ENCODE measurements at places on chromosomes 1 and 21.

DNA sequence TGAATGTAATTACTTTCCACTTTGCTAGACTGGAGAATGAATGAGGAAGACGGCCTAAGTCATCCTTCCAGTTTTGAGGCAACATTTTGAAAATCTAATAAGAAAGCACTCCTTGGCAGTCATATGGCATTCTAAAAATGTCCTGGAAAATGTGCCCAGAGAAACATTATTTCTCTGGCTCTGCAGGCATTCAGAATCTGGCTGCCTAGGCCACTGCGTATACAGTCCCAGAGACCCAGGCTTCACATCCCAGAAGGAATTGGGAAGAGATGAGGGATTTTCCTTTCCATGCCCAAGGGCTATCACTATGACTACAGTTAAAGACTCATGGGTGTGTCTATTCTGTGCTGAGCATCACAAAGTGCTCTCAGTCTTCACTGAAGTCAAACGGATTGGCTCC lies 92.9 kb downstream of the BEND5 start:
- no peak for DNase-seq

DNA sequence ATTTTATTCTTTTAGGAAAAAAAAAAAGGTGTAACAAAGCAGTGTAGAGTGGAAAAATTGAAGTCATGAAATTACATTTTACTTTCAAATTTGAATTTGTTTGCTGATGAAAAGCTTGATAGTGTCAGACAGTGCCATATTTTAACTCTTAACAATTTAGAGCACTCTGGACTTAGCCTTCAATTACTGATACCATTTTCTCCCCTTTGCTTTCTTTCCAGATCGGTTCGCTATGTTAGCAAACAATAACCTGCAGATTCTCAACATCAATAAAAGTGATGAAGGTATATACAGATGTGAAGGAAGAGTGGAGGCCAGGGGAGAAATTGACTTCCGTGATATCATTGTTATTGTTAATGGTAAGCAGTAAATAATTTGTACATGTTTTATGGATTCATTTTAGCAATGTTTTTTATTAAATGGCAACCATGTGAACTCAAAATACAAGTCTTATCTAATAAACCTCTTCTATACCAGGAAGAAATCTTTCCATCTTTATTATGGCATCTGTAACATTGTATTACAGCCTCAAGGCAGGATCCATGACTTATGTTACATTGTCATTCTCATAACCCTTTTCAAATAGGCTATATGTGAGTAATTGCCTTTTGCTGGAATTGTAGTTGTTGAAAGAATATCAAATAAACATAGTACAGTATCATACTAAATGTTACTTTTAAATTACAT lies 293.8 kb downstream of the NCAM2 start:
- DNase-seq: no peak

- DNase-seq: no peak
Measured at GRCh38 chr1:32659581-32659980, 8.6 kb downstream of the RBBP4 start.

GRCh38 chr1:54476530-54477109 lies 70.4 kb upstream of the SSBP3 start:
- no peak for DNase-seq

DNA sequence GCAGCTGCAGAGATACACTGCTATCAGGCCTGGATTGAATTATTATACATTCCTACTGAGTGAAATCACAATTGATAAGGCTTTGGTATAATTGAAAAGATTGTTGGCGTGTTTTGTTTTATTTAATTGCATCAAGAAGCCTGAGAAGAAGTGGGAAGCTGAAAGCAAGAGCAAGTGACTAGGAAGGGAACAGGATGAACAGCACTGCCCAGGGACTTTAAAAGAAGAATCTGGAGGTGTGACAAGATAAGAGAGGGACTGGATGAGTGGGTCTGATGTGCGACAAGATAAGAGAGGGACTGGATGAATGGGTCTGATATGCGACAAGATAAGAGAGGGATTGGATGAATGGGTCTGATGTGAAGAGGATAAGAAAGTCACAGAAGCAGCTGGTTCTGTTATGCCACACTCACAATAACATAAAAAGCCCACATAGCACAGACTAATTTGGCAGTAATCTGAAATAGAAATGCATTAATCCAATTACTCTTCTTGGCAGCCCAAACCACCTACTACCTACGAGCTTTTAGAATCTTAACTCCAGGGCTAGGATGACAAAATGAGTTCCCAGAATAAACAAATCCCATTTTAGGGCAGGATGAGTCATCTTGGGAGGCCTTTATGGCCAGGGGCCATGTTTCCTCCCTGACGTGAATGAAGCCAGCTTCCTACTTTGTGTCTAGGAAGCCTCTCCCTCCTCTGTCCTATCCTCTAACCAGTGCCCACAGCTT lies 129.7 kb downstream of the DUSP10 start:
- DNase-seq: no peak

DNA sequence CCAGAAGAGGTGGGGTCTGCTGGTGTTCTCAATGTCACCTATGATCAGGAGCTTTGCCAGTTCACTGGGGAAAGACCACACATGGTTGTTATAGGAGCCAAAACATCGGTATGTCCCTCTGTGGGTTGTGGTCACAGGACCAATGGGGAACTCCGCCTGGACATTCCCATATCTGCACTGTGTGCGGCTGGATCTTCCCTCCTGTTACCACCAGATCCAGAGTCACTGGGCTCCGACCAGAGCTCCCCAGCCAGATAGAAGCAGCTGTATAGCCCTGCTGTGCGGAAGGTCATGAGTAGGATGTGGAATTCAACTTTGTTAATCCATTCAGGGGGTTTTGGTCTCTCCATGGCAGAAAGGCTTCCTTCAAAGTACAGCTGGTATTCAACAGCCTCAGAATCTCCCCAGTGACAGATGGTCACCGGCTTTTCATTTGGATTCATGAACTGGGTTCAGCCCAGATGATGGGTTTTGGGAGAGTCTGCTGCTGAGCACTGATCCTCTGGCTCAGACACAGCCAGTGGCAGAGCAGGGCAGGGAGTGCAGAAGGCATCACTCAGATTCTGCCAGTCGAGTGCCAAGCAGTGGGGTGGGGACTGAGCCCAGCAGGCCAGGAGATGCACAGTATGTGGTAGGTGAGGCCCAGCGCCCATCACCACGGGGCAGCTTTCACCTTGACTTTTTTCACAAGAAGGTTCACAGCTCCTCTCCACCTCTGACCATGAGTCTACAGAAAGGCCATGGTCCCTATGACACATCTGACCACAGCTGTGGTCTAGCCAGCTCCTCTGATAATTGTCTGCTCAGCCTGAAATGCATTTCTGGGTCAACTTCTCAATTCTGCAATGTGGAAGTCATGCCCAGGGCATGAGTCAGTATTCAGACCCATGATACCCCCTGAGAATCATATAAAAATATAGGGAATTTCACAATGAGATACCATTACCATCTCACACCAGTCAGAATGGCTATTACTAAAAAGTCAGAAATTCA lies 2.9 kb upstream of the SHCBP1L start:
- no peak for DNase-seq

DNA sequence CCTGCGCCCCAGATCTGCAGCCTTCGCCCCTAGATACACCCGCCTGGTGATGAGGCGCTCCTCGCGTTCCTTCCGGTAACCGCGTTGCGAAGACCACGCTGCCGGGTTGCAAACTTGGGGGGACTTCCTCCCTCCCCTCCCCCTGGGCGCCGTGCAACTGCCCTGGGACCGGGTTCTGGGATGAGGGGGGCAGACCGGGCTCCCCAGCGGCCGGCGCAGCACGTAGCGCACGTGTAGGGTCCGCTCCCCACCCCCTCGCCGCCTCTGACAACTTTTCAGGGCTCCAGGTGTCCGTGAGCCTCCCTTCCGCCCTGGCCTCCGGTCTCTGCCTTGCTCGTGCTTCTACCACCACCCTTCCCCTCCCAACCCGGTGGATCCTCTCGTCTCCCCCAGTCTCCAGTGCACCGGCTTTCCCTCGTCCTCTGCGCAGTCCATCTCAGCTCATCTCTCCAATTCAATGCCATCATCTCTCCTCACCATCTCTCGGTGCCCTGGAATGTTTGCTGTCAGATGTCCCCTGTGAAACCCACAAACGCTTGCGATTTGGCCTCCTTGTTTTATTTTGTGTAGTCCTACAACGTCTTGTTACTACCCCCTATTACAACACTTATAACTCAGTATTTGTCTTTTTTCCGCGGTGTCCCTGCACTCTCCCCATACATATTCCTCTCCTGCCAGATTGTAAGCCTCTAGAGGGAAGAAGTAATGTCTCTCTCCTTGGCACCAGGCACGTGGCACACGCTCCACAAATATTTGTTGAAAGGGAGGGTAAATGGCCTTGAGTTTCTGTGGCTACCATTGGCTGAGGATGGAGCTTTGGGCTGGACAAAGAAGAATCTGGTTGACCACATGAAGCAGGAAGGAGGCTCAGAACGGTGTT lies 782 bp downstream of the PCAT6 start:
- peak; percentile 27 for DNase-seq

DNA sequence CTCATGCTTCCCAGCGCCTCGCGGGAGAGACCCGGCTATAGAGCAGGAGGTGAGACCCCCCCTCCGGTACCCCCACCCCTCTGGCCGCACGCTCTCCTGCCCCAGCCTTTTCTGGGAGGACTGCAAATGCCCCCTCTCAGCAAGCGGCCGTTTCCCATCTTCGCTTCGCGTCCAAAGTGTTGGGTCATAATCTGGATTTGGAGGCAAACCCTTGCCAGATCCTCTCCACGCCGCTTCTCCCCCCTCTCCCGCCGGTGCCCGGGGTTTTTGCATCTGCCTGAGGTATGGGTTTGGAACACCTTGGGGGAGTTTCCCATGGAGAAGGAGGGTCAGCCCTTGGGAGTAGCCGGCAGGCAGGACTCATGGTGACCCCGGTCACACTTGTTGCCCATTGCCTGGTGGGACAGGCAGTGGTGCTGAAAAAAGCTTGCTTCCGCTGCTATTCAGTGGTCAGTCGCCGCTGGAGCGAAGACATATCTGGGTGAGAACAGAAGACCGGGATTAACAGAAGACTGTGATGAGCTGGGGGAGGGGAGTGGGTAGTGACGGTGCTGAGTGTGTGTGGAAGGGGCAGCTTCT lies 935 bp downstream of the KCNK2 start:
- DNase-seq: peak; percentile 85

DNA sequence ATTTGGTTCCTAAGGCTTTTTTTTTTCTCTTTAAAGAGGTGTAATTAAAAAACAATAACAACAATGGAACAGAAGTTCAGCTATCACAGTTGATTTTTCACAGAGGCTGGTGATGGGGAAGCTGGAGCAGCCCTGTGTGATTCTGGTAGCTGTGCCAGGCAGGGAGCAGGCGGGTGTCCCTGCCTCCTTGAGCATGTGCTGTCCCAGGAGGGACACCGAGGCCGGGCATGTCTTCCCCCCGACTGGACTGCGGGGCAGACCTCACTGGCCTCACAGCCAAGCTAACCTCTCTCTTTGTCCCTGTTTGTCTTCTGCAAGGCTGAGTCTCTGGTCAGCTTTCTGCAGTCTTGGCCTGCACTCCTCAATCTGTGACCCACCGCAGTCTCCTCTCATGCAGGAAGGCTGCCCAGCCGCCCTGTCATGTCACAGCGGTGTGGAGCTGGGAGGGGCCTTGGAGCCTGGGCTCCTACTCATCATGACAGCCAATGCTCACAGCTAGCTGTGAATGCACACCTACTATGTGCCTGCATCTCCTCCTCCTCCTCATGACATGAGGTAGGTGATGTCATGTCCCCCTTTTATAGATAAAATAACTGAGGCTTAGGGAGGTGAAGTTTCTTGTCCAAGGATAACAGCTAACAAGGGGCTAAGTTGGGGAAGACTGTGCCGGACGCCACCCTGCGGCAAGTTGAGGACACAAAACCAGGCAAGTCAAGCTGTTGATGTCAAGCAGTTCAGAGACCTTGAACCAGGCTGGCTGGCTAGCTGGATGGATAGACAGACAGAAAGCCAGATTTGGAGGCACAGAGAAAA lies 10.3 kb upstream of the ACTL8 start:
- DNase-seq: no peak

- DNase-seq: no peak
Measured at GRCh38 chr21:21079646-21080045, 81.4 kb downstream of the NCAM2 start.

DNA sequence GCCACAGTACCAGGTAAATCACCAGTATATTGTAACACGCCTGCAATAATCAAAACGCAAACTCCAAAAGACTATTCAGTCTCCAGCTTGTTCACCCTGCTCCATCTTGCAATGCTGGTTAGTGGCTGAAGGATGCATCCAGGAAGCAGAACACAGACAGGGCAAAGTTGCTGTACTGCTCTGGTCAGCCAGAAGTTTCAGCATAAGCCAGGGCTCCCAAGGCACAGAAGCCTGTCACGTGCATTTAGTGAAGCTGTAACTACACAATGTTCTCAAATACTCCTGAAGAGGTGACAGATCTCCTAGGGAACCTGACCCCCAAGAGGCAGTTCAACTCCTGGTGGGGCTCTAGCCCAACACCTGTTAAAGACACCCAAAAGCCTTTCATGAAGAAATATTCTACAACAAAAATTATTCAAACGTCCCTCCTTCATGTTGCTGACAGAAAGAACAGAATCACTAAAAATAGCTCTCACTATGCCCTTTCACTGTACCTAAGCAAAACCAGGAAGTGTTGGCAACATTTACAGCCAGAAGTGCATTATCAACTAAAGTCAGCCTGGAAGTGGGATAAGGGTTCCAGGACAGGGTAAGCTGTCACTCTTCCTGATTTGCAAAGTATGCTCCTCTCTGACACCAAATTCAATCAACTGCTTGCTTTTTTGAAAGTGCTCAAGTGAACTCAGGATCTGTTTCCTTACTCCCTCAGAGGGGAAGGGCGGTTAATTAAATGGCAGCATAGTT lies 52.1 kb downstream of the SLC35D1 start:
- no peak for DNase-seq

- DNase-seq: no peak
Measured at GRCh38 chr1:9643351-9644256, 7.9 kb upstream of the PIK3CD start.

DNA sequence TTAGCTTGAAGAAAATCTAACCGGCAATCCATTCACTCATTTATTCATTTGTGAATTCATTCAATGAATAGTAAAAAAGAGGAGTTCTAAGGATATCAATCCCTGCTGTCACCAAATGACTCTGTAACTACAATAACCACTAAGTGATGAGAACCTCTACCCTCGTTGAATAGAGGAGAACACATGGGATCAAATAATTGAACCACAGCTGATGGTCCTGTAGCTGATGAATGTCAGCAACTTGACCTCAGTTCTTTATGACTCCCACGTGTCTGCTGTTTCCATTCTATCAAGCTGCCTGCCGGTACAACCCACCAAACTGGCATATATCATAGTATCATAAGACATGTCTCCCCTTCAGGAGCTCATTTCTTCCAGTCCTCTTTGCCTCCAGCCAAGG lies 150.3 kb downstream of the PTGER3 start:
- no peak for DNase-seq
